Fibroblast of upper back skin (primary cell): ENCODE measurements at places on chromosomes 16 and 17.
A peak's percentile ranks its signal among the peaks of the same experiment; 100 is the strongest.

GRCh38 chr16:81481207-81481821 lies 36.7 kb downstream of the CMIP start:
- no peak for DNase-seq

DNA sequence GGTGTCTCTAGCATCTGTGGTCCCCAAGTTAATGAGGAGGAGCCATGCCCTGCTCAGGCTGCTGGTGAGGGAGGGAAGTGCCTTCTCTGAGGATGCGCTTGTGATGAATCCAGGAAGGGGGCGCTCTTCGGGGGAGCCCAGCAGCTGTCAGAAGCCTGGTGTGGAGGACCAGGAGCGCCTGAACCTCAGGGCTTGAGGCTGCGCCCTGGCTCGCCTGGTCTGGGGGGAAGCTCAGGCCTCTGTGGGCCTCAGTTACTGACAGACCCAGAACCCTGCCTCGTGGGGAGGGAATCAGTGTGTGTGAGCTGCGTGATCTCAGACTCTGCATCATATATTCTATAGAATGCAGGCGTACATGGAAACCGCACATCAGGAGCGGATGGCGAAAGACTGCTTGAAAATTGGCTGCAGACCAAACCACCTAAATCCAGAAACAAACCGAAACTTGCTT lies 126.1 kb downstream of the SEC14L1 start:
- DNase-seq: peak; percentile 86

DNA sequence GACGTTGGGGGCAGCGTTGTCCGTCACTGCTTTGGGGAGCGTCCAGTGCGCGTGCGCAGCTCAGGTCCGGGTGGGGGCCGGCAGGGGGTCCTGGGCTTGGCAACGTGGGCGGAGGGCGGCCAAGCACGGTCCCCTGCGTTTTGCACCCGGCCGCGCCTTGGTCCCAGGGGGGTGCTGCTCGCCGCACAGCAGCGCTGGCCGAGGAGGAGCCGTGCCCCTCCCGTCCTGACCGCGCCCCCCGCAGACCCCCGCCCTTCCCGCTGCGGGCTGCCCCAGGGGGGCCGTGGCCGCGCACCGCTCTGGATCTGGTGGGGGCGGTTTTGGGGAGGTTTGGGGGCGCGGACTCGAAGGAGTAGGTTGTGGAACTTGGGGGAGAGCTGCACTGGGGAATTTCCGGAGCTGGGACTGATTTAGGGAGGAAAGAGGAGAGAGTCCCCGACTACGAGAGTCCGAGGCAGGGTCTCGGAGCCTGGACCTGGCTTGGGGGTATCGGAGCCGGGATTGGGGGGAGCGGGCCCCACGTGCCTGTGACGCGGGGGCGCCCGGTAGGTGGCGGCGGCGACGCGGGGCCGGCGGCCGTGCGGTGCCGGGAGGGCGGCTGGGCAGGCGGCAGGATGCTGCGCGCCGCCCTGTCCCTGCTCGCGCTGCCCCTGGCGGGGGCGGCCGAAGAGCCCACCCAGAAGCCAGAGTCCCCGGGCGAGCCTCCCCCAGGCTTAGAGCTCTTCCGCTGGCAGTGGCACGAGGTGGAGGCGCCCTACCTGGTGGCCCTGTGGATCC lies at the start of gene SLC9A5:
TSS of gene SLC9A5 (plus strand) at position 579 of the 777 bp plus-strand sequence. CDS start at position 615, 36 bp downstream.
- peak; percentile 20 for DNase-seq

GRCh38 chr17:9771465-9771864 lies 19.9 kb downstream of the DHRS7C start:
- DNase-seq: no peak

GRCh38 chr17:3770466-3770865 lies 30.5 kb downstream of the ITGAE start:
- no peak for DNase-seq

- no peak for DNase-seq
Observed at GRCh38 chr17:28317966-28318758, 838 bp upstream of the TMEM97 start.

DNA sequence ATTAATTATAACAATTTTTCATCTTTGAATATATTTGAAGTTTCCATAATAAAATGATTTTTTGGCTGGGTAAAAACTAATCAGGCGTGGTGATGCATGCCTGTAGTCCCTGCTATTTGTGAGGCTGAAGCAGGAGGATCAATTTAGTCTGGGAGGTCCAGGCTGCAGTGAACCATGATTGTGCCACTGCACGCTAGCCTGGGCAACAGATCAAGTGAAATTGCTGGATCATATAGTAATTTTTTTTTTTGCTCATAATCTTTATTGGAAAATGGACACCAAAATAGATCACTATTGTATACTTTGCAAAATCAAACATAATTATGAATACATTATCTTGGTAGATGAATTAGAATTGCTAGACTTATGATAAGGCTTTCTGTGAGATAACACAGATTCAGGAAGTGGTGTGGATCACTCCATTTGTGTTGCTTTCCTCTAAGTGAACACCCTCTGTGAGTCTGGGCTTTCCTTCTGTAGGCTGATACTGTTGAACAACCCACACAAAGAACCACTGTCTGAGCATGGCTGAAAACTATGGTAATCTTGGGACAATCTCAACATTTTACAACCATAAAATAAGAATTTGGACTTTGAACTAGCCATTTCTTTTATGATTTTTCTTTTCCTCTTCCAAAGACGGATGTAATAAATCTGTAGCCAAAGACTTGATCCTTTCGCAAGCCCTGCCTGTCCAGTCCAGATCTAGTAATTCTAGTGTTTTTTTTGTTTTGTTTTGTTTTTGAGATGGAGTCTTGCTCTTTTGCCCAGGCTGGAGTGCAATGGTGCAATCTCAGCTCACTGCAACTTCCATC lies 5.6 kb upstream of the ST3GAL2 start:
- no peak for DNase-seq

- no peak for DNase-seq
Observed at GRCh38 chr16:78225919-78226318, 126.5 kb downstream of the WWOX start.

DNA sequence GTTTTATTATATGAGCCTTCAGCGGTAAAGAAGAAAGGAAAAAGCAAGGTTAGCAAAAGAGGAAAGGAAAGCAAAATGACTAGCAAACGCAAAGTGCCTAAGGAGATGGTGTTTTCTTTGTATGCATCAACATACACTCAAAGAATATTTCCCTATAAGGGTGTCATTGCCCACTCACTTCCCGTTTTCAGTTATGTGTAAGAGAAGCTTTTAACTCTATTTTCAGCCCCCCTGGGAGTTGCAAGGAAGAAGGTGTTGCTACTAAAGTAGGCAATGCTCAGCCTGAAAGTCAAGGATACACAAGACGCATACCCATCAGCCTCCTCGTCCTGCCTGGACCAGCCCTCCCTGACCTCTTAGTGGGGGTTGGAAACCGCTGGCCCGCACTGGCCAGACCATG lies 267.7 kb upstream of the ZFHX3 start:
- no peak for DNase-seq
